Stimulated activated CD8-positive, alpha-beta memory T cell treated with anti-CD3 and anti-CD28 coated beads, Interleukin-7, amount 100 ng/mL, for 4 hours (primary cell): ENCODE measurements at places on chromosomes 4 and X.

- no peak for DNase-seq
These were observed 591 bp upstream of the NWD2 start for GRCh38 chr4:37243722-37244582.

DNA sequence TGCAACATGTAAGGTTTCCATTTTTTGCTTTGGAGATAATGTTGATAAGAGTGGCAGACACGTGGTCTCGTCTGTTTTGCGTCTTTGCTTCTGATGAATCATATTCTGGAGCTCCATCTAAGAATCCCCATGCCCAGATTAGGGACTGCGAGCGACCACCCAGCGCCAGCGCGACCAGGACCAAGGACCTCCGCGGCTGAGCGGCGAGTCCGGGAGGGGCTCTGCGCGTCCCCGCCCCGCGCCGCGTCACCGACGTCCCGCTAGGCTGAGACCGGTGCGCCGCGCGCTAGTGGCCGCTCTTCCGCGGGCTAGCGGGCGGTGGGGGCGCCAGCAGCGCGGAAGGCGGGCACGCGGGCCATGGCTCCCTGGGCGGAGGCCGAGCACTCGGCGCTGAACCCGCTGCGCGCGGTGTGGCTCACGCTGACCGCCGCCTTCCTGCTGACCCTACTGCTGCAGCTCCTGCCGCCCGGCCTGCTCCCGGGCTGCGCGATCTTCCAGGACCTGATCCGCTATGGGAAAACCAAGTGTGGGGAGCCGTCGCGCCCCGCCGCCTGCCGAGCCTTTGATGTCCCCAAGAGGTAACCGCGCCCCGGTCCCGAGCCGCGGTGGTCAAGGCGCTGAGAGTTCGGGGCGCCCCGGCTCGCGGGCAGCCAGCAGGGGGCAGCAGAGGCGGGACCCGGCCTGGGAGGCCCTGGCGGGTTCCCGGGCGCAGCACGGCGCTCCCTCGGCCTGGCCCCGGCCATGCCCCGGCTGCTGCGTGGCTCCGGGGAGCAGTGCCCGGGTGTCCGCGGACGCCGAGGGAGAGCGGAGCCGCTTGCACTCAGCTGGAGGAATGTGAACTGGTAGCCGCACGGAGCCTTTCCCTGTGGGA is at the start of gene SRD5A3:
TSS of gene SRD5A3 (plus strand) at position 263 of the 871 bp plus-strand sequence. CDS start at position 358, 95 bp downstream.
- DNase-seq: peak; percentile 74

- DNase-seq: no peak
These were observed 66.4 kb downstream of the CDKL5 start for GRCh38 chrX:18491587-18492340.

DNA sequence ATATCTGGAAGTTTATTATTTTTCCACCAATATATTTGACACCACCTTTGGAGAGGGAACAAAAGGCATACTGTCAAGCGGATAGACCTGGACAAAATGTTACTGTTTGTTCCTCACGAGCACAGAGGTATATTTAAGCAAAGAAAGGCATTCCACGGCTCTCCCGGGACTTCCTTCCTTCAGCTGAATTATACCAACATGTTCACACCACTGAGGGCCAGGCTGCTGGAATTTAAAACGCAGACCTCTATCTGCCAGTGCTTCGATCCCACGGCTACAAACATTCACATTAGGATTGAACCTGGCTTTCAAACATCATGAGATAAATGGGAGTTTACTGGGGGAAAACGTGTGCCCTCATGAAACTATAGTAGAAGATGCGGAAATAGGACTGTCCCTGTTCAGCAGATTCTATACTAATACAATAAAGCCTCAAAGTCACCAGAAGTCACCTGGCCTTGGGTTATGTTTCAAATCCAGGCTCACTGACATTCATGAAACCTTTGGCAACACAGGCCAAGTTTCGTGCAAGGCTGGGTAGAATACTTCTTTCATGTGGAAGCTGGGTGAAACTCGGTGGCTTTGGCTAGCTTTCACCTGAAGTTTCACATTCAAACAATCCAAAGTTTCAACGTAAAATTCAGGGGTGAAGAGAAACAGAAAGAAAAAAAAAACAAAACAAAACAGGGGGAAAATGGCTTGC is 39.5 kb downstream of the SORBS2 start:
- no peak for DNase-seq

DNA sequence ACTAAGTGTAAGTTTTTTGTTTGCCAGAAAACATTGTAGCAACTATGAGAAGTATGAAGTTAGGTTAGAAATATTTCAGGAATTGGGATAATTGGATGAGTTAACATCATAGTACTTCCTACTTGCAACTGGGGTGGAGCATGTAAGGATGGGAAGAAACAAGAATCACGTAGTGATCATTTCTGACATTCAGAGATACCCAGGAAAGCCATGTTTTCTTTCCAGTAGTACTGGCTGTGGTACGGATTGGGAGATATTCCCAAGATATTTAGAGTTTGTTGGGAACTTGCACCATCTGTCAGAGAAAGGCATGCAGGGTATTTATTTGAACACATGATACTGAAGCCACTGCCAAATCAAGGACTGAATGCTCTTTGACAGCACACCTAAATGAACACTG is 87.6 kb upstream of the SLC4A4 start:
- DNase-seq: no peak

GRCh38 chr4:139704915-139705485 is 39.4 kb downstream of the MGST2 start:
- no peak for DNase-seq

GRCh38 chr4:155900381-155900780 is 3.1 kb upstream of the TDO2 start:
- DNase-seq: no peak

- DNase-seq: no peak
These were observed 53.6 kb downstream of the LIN54 start for GRCh38 chr4:82957045-82957444.

- DNase-seq: no peak
These were observed 1.4 kb upstream of the PHF8 start for GRCh38 chrX:54045563-54046228.

DNA sequence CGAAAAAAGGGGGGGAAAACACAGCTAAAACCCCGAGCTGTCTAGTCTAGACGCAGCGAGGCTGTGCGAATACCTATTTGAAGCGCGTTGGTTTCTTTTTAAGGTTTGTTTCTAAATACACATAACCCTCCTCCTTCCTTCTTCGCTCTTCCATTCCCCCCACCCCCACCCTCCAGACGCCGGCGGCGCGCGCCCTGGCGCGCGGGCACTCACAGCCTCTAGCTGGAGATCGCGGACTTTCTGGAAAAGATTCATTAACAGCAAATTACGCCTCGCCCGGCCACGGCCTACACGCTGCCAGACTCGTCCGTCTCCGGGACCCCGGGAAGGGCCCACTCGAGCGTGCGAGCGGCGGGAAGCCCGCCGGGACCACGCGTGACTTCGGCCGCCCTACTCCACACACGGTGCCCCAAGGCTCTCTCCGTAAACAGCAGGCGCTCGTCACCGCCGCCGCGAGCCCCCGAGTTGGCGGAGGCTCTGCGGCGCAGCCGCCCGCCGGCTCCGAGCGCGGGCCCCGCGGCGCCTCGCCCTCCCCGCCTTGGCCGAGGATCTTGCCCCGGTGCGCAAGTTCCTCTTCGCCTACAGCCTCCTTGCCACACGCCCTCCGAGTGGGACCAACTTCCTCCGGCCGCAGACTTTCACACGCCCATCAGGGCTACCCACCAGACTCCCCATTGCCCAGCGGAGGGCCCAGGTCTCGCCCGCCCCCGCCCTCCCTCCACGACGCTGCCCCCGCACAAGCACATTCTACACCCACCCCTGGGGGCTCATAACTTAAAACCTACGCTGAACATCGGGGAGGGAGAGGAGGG is 2.0 kb downstream of the BCOR start:
- DNase-seq: peak; percentile 22

GRCh38 chr4:8731364-8731763 is 138.8 kb downstream of the CPZ start:
- no peak for DNase-seq

- no peak for DNase-seq
These were observed 193.4 kb upstream of the MID1 start for GRCh38 chrX:10813761-10814160.

DNA sequence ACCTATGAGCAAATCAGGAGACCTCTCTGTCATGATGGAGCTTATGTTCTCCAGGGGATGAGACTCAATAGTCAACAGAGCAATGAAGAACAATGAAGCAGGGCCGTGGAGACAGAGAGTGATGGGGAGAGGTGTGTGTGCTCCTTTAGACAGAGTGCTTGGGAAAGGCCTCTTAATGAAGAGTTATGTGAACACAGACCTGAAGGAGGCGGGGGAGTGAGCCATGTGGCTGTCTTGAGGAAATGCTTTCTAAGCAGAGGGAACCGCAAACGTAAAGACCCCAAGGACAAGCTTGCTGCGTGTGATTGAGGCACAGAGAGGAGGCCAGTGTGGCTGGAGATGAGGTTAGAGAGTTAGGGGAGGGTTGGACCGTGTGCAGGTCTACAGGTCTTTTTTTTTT is 53.1 kb downstream of the CHRNA9 start:
- no peak for DNase-seq

GRCh38 chrX:46587158-46587557 is 13.6 kb downstream of the CHST7 start:
- DNase-seq: no peak

DNA sequence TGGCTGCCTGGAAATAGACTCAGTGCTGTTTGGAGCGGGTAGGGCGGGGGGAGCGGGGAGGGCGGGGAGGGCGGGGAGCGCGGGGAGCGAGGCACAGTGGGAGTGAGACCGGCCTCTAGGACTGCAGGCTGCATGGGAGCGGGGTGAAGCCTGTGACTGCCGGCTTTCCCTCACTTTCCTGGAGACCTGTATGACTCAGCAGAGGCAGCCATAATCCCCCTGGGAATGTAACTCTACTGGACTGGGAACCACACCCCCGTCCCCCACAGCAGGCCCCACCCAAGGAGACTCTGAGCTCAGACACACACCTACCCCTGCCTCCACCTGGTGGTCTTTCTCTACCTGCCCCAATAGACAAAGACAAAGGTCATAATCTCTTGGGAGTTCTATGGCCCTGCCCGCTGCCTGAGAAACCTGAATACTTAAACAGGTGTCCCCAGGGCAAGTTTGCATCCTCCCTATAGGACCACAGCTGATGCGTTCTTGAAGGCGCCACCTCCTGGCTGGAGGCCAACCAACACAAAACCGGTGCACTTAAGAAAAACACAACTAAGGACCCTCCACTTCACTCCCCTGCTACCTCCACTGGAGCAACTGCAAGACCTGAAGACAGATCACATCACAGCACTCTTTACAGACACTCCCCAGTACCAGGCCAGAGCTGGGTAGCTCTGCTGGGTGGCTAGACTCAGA is 18.0 kb downstream of the HDAC8 start:
- DNase-seq: no peak

GRCh38 chr4:135966936-135967335 is 1565.4 kb downstream of the PCDH18 start:
- DNase-seq: no peak

GRCh38 chr4:139501927-139502899 is 48.3 kb downstream of the RAB33B start:
- no peak for DNase-seq

DNA sequence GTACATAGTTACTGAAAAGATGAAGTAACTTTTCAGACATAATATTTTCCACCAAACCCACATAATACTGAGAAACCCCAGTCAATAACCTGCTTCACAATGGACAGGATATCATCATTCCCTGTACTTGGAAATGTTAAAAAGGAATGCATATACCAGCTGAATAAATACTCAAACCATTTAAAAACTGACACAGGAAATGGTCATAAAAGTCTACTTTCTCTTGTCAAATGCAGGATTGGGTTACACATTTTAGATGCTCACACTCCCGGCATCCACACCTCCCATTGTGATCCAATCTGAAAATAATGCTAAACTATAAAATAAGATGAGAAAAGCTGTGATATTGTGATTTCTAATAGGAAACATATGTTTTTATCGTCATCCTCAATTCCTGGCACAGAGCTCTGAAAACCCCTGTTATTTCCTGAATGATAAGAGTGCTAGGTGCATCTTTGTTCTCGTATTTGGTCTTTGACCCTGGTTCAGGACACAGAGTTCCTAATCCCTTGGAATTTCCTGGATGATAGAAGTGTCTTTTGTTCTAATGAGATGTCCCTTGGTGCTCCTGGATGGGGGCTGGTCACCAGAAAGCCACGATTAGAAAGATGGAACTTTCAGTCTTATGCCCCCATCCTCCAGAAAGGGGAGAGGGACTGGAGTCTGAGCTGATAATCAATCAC is 821.3 kb downstream of the TRIML1 start:
- DNase-seq: no peak

GRCh38 chr4:19832411-19832810 is 419.3 kb upstream of the SLIT2 start:
- no peak for DNase-seq

- DNase-seq: no peak
These were observed 130.5 kb downstream of the TENT5D start for GRCh38 chrX:80550722-80551121.

DNA sequence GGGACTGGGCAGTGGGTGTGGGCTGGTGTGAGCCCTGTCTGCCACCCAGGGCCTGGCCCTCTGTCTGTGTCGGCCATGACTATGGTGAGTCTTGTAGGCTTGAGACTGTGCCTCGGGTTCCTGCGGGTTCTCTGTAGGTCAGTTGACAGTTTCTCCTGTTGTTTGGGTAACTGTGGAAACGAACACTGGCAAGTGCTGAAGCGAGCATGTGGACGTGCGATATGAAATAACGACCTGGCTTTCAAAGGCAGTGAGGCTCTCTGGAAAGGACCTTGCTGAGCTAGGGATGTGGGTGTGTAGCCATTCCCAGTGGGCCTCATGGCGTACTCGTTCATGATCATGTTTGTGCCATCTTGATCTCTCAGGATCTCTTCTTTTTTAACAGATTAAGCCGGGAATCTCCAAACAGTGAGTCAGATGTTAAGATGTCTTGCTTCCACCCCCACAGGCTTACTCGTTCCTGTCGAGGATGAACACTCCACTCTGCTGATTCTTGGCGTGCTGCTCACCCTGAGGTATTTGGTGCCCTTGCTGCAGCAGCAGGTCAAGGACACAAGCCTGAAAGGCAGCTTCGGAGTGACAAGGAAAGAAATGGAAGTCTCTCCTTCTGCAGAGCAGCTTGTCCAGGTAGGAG is 41.3 kb downstream of the HTT start:
- no peak for DNase-seq
